NCI-H226 (cell line): ENCODE measurements at places on chromosomes 2 and 18.

DNA sequence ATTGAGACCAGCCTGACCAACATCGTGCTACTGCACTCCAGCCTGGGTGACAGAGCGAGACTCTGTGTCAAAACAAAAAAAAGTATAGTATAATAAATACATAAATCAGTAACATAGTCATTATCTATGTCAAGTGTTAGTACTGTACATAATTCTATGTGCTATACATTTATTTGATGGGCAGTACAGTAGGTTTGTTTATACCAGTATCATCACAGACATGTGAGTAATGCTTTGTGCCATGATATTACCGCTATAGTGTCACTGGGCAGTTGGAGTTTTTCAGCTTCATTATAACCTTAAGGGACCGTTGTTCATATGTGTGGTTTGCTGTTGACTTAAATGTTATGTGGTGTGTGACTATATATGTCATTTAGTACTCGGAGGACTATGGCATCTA is 24.9 kb downstream of the MTA3 start:
- no peak for DNase-seq

DNA sequence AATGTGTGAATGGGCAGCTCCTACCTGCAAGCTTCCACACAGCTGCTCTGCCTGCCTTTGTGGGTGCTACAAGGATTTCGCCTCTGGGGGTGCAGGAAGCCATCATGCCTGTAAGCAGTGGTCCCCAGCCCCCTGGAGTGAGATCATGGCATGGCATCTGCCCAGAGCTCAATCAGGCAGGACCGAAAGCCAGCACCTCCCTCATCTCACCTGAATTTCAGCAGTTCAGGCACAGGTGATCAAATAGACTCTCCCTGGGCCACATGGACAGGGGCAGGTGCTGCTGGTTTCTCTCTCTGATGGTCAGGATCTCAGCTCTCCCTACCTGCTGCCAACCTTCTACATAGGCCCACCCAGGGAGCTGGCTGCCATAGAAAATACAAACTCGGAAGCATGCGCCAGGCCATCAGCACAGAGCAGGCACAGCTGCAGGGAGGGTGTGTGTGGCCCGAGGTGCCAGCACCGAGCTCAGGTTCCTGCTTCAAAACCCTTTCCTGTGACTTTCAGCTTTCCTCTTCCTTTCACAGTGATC is 133.2 kb upstream of the ID2 start:
- no peak for DNase-seq

GRCh38 chr2:141038341-141038740 is 1092.5 kb downstream of the LRP1B start:
- DNase-seq: peak; percentile 57

- DNase-seq: peak; percentile 57
Measured at GRCh38 chr2:128584296-128584890, 265.7 kb upstream of the HS6ST1 start.

- DNase-seq: no peak
Measured at GRCh38 chr2:65781756-65782155, 349.4 kb upstream of the SPRED2 start.

DNA sequence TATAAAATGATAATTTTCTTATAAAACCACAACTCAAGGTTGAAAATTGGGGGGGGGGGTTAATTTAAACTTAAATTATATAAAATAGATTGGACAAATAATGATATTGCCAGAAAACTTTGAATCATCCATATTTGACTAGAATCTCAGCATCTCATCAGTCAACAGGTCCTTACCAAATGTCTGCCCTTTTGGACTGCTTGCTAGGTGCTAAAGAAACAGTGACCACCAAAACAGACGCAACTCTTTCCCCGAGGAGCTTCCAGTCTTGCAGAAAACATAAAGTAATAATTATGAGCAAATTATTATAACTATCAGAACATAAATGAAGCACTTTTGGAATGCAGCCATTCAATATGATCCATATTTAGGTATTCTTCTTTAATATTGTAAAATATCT is 8.6 kb upstream of the COL3A1 start:
- no peak for DNase-seq

DNA sequence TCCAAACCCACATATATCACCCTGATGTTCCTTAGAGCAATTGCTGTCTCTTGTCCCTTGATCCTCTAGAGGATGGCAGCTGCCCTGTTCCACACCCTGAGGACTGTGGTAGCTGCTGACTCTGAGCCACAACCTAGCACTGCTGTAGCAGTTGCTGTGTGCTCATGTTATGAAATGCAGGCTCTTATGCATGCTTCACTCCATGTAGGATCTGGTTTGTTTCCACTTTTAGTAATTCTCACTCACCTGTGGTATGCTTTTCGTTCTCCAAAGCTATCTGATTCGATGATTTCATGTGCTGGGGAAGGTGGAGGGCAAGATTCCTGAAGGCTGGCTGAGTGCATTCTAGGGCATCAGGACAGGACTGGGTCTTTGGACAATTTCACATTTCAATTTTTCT is 649.0 kb upstream of the RAB6C start:
- DNase-seq: no peak

GRCh38 chr18:33836564-33836963 is 258.5 kb downstream of the ASXL3 start:
- no peak for DNase-seq

- no peak for DNase-seq
Measured at GRCh38 chr2:114046866-114047435, 157.1 kb downstream of the ACTR3 start.

- DNase-seq: peak; percentile 5
Measured at GRCh38 chr2:216064014-216064630, 17.5 kb downstream of the PECR start.

- no peak for DNase-seq
Measured at GRCh38 chr2:74572178-74572925, 17.8 kb downstream of the DOK1 start.

- peak; percentile 82 for DNase-seq
Measured at GRCh38 chr2:189276277-189276676, 96.7 kb upstream of the COL5A2 start.

- no peak for DNase-seq
Measured at GRCh38 chr18:57523171-57523956, 63.1 kb downstream of the FECH start.

DNA sequence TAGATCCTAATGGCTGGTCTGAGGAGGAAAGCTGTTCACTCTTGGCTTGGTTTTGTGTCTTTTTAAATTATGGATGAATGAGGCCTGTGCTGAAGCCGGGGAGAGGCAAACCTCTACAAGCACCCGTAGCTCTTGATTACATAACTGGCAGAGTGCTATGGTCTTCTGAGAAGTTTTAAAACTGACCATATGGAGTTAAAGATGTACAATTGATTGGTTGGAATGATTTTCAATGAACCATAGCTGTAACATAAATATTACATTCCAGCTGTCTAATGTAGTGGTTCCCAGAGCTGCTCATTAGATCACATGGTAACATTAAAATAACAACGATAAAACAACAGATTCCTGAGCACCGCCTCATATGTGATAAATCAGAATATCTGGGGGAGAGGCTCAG is 71.1 kb upstream of the MAP4K3 start:
- no peak for DNase-seq

GRCh38 chr2:201105759-201106158 is 10.2 kb upstream of the CFLAR start:
- DNase-seq: no peak
